ENCODE measurements at places on chromosomes 13 and 19.

- DNase-seq = no peak
Observed at GRCh38 chr13:36131931-36132297, 732 bp upstream of the DCLK1 start.

DNA sequence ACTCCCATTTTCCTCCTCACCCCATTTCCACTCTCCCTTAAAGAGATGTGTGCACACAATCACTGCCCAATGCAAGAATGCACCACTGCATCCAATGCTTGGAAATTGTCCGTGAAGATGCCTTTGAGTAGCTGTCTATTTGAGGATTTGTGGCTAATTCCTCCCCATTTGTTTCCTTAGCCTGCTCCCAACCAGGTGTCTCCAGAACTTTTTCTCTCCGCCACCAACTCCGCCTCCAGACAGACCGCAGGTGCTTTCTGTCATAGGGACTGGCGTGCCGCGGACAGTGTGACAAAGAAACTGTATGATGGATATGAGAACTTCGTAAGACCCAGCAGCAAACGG, 461 bp upstream of the TM9SF2 start:
- no peak for DNase-seq

GRCh38 chr13:23440821-23441618, 7.5 kb upstream of the SACS start:
- no peak for DNase-seq

GRCh38 chr19:912181-913079, 589 bp downstream of the R3HDM4 start:
- no peak for DNase-seq

GRCh38 chr13:97001636-97002035, 7.4 kb upstream of the OXGR1 start:
- no peak for DNase-seq

- no peak for DNase-seq
Observed at GRCh38 chr13:105732806-105733529, 802.5 kb downstream of the EFNB2 start.

DNA sequence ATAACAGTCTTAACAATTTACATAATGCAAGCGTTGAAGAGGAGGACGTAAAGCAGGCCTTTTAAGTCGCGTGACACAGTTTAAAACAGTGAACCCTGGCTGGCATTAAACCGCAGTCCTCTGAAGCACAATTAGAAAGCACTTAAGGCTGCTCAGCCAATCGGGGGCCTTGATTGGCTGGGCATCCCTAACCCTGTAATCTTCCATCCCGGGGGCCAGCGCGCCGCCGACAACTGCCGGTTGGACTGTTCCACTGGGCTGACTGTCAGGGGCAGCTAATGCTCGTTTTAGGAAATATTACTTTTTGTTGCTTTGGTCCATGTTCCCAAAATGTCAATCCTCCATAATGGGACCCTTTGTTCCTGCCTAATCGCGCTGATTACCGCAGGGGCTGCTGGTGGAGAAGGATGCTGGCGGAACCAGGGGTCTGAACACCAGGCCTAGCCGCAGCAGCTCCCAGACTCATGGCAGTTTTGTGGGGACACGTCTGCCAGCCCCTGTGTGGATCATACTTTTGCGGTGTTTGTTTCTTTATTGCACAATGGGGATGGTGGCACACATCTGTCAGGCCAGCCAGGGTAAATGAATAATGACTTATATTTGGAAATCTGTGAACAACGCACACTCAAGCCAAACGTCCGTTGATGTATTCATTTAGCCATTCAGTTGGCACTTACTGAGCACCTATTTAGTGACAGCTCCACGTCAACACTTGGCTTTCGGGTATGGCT, 127.1 kb upstream of the SPACA7 start:
- DNase-seq = peak; percentile 80

DNA sequence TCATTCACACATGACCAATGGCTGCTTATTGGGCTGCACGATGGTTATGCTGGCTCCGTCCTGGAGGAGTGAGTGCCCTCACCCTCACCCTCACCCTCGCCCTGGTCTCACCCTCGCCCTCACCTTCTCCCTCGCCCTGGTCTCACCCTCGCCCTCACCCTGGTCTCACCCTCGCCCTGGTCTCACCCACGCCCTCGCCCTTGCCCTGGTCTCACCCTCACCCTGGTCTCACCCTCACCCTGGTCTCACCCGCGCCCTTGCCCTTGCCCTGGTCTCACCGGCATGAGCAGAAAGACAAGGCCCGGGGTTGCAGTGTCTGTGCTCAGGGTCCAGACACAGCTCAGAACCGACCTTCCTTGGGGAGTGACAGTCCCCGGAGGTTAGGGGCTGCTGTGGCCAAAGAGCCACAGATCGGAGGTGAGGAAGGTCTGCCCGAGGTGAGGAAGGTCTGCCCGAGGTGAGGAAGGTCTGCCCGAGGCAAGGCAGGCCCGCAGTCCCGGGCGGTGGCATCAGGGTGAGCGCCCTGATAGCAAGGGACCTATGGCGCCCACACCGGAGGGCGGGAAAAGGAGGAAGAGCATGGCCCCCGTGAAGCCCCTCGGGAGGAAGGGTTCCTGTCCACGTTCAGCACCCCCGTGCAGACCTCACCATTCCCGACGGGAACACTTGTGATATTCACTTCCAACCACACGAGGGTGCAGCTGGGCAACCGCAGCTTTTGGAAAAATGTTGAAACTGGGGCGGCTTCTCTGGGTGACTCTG, 65.6 kb downstream of the MCF2L start:
- DNase-seq = no peak

GRCh38 chr13:79792716-79793115, 311.8 kb downstream of the NDFIP2 start:
- DNase-seq = no peak

All from NCI-H510A treated with DMSO at 0.1 percent for 48 hours (cell line).